ENCODE measurements at places on chromosomes 3 and 15. TPM values are rescaled to one million over a fixed set of nuclear protein-coding genes. Genes with fewer than 3 reads are reported as not detected.
A peak's percentile ranks its signal among the peaks of the same experiment; 100 is the strongest.

- no peak for DNase-seq
Measured at GRCh38 chr3:58150810-58151199, 60.0 kb downstream of the DNASE1L3 start.

DNA sequence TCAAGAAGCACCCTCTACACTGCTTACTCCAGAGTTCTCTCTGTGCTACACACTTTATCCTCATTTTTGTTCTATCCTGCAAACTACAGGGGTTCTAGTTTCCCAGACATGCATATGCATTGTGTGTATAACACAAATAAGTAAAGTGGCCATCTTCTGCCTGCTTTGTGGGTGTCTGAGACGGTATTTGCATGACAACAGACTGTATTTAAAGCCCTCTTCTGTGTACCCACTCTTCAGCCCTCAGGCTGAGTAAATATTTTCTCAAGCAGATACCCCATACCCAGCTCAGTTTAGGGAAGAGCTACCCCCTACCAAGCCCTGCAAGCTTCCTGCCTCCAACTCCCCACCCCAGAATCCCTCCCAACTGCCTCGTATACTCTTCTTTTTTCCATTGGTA, 31.7 kb downstream of the SYNPR start:
- no peak for DNase-seq

DNA sequence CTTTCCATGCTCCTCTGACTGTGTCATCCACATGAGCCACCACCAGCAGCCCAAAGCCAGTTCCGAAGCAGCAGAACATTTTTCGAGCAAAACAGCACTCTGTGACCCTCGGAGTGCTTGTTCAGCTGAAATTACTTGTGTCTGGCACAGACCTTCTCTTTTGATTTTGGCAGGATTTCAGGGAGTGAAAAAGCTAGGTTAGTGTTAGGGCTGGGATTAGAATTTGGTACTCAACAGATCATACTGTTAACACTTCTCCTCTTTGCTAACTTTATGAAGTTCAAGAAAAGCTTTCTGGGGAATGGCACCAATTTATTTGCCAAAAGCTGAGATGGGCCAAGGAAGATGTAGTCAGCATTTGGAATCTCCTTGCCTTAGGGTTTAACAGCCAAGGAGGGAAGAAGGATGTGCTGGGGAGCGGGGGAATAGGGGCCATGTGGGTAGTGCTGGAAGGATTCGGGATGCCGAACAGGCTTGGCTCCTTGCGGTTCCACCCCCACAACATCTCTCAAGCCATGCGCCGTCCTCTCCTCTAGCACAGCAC, 55.1 kb upstream of the TRA2B start:
- DNase-seq, result peak; percentile 67

DNA sequence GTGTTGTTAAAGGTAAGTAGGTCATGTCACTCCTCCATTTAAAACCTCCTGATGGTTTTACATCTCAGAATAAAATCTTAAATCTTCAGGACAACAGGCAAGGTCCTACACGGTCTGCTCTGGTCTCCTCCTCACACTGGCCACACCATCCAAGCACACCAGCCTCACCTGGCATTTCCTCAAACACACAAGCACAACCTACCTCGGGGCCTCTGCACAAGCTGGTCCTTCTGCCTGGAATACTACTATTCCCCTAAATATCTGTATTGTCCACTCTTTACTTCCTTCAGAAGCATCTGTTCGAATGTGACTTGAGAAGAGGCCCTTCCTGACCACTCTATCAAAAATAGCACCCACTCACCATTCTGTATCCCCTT, 1.8 kb downstream of the GORASP1 start:
- DNase-seq, result no peak

DNA sequence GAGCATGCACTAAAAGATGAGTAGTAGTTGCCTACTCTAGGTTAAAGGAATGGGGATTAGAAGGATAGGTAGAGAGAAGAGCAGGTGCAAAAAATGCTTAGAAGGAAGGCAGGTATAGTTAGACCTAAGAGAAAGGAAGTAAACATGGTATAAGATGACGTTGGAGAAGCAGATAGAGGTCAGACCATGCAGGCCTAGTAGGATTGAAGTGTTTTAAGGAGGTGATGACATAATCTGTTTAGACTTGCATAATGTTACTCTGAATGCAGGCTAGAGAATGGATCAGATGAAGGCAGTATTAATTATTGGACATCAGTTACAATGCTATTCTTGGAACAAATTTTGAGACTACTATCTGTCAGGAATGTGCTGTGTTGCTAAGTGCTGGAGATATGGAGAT, 11.1 kb upstream of the ECT2 start:
- no peak for DNase-seq

GRCh38 chr15:83567318-83567717, 86.6 kb upstream of the ADAMTSL3 start:
- no peak for DNase-seq

The CEP19 gene
- 4.1 TPM for total RNA-seq

DNA sequence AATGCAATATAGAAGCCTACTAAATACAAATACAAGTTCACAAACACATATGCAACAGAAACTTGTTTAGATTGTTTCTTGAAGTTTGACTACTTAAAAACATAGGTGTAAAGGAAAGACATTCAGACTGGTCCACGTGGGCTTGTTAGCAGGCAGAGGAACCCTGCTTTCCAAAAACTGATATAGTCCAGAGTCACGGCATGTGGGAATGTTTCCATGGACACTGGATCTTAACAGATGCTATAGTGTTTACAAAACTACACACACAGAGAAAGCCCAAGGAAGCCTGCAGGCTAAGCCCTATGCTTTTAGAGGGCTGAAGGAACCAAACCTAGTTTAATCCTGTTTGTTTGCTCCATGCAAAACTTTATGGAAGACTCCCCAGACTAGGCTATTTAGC, 45.2 kb upstream of the LRRC58 start:
- DNase-seq, result no peak

DNA sequence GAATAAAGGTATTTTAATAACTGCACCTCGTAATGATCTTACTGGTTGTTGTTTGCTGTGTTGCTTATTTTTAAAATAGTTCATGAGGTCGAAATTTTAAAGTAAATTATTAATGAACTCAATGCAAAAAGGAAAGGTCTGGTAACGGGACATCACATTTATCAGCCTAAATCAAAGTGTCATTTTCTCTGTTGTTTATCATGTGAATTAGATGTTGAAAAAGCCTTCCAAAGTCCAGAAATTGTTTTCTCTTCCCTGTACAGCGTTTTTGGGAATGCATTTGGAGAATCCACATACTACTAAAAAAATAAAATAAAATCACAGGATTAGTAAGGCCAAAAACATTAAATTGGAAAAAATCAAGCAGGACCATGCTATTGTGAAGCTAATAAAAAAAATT, 339.2 kb upstream of the NECTIN3 start:
- no peak for DNase-seq

DNA sequence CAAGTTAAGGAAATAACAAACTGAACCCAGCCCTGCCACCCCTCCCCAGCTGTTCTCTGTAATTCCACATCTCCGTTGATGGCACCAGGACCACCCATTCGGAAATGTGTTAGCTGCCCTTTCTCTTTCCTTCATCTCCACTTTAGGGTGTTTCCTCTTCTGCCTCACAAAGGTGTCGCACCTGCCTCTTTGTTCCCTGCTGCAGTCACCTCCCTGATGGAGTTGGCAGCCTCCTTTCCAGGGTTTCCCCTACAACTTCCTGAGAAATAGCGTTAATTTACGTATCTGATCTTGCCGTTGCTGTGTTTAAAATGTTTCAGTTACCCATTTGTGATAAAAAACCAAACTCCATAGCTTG, 57.3 kb downstream of the GPR171 start:
- DNase-seq, result no peak

- DNase-seq, result no peak
Measured at GRCh38 chr3:187484547-187485295, 116.5 kb downstream of the RTP4 start.

- no peak for DNase-seq
Measured at GRCh38 chr3:151101270-151101969, 16.0 kb downstream of the MED12L start.

The TUBGCP5 gene
- 21.4 TPM for total RNA-seq

Data from osteocyte (in vitro differentiated cells).